LoVo (cell line): ENCODE measurements at places on chromosomes 4 and X.

- no peak for DNase-seq
These were observed 300.4 kb downstream of the LDB2 start for GRCh38 chr4:16597845-16598596.

DNA sequence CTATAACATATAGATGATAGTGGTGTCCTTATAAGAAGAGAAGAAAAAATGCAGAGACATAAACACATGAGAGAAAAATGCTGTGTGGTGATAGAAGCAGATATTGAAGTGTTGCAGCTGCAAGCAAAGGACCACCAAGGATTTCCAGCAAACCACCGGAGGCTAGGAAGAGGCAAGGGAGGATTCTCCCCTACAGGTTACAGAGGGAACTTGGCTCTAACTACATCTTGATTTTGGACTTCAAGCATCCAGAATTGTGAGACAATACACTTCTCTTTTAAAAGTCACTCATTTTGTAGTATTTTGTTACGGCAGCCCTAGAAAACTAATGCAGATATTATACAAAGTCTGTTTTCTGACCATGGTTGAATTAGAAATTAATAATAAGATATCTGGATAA, 30.4 kb upstream of the CHRDL1 start:
- no peak for DNase-seq

GRCh38 chr4:173486714-173487392, 43.2 kb downstream of the HAND2 start:
- no peak for DNase-seq

DNA sequence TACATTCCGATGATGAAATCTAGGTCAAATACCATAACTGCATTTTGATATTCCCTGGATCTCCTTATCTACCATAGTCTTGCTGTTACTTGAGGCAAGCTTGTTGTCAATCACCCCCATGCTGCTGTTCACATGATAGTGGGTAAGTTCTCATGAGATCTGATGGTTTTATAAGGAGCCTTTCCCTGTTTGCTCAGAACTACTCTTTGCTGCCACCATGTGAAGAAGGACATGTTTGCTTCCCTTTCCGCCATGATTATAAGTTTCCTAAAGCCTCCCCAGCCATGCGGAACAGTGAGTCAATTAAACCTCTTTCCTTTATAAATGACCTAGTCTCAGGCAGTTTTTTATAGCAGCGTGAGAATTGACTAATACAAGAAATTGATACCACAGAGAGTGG, 432.0 kb downstream of the GLUD2 start:
- no peak for DNase-seq

DNA sequence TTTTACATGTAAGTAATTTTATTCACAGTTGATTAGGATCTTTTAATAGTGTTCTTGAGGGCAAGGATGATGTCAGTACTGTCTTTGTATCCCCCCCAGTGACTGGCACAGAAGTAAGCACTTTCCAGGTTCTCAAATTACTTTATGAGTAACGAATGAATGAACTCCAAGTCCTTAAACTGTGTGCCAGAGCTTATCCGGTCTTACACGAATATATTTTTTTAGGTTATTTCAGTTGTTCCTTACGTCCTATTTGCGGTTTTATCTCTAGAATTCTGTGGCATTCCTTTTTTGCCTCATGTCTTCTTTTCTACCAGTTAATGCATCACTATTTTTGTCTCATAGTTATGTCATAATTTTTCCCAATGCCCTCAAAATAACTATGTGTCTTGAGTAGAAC, 106.9 kb upstream of the MID1IP1 start:
- no peak for DNase-seq

GRCh38 chrX:38627683-38628082, 66.3 kb downstream of the TSPAN7 start:
- no peak for DNase-seq

GRCh38 chr4:175065228-175065627, 147.1 kb downstream of the ADAM29 start:
- DNase-seq, result no peak

DNA sequence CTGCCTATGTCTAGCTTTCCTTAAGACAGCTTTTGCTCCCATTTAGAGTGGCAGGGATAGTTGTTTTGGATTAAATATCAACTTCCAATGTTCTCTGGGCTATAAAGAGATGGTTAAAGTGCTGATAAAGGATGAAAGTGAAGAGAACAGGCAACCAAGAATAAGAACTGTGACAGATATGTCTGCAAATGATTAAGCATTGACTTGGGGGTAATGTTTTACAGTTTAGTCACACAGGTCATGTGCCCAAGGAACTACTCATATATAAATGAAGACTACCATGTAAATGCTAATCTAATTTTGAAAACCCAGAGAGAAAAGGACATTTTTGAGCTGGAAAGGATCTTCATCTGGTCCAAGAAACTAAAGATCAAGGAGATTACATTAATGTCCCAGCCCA, 42.1 kb downstream of the RBMX2 start:
- no peak for DNase-seq

GRCh38 chrX:56268888-56269287, 36.7 kb downstream of the KLF8 start:
- DNase-seq, result no peak

DNA sequence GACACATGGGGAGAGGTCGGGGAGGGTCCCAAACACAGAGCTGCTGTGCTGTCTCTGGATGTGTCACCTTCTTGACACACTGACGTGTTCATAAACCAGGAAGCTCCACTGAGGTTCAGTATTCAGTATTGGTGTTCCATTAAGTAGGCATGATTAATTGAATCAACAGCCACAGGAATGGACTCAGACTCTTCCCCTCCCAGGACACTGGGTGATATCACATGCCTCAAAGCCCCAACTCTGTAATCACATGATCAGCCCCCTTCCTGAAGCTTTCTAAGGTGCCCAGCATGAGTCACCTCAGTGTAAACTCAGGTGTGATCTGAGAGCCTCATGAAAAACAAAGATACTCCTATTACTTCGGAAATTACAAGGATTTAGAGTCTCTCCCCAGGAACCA, 21.1 kb upstream of the HNRNPD start:
- peak; percentile 69 for DNase-seq

DNA sequence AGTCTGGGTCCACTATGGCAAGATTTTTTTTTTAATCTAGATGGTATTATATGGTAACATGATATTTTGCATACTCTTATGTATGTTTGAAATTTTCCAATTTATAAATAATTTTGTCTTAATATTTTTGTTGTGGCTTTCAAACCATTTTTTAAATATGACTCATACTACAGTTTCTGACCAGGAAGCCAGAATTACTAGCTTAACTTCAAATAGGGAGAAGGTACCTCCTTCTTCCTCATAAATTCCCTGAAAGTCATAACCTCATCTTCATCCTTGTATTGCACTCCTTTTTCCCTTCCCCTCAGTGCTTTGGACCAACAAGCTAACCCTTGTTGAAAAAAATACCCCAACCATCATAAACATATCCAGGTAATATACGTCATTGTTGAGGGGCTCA, 21.6 kb downstream of the ARAP2 start:
- no peak for DNase-seq

DNA sequence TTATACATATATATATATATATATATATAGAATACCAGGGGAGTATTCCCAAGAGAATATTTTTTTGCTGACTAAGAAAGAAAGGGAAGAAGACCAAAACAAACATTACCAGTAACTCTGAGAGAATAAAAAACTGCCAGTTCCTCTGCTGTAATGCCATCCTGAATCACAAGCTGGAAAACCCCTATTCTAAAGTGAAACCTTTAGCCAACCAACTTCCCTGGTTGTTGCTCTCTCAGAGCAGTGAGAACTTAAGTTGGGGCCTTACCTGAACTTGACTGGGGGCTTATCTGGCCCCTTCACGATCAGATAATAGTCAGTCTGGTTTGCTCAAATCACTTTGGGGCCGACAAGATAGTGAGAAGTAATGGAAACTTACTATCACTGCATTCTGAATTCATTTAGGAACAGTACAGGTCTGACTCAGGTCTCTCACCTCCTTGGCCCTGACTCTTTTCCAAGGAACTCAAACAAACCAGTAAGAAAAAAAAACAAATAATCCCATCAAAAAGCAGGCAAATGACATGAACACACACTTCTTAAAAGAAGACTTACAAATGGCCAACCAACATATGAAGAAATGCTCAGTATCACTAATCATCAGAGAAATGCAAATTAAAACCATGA, 62.5 kb downstream of the CD40LG start:
- no peak for DNase-seq

- no peak for DNase-seq
These were observed 7.3 kb downstream of the TSR2 start for GRCh38 chrX:54447461-54447860.

- DNase-seq, result no peak
These were observed 33.3 kb downstream of the BBS12 start for GRCh38 chr4:122765692-122766352.

GRCh38 chrX:26783512-26784225, 567.7 kb downstream of the MAGEB5 start:
- DNase-seq, result peak; percentile 0

DNA sequence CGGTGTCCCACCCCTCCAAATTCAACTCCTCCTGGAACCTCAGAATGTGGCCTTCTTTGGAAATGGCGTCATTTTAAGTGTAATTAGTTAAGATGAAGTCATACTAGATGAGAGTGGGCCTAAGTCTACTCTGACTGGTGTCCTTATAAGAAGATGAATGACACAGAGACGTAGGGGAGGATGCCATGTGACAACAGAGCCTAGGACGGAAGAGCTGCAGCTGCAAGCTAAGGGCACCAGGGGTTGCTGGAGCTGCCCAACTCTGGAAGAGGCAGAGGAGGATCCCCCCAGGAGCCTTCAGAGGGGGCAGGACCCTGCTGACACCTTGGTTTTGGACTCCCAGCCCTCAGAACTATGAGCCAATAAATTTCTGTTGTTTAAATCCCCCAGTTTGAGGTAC, 115.1 kb downstream of the STK32B start:
- no peak for DNase-seq

DNA sequence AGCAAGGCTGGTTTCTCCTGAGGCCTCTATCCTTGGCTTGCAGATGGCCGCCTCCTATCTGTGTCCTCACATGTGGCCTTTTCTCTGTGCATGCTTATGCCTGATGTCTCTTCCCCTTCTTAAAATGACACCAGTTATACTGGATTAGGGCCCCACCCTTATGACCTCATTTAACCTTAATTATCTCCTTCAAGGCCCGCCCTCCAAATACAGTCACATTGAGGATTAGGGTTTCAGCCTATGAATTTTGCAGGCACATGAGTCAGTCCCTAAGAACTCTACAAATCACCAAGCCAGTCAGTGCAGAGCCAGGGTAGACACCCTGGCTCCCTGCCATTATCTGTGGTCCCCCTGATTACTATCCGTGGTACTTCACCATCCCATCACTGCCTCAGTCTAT, 51.6 kb downstream of the MAML3 start:
- DNase-seq, result peak; percentile 49

- DNase-seq, result no peak
These were observed 4.0 kb downstream of the HERC6 start for GRCh38 chr4:88382621-88383020.

GRCh38 chr4:168059251-168059650, 33.1 kb upstream of the ANXA10 start:
- no peak for DNase-seq

GRCh38 chr4:126446917-126447316, 1132.2 kb downstream of the FAT4 start:
- no peak for DNase-seq

- DNase-seq, result no peak
These were observed 141.5 kb downstream of the GLRA2 start for GRCh38 chrX:14670819-14671218.

DNA sequence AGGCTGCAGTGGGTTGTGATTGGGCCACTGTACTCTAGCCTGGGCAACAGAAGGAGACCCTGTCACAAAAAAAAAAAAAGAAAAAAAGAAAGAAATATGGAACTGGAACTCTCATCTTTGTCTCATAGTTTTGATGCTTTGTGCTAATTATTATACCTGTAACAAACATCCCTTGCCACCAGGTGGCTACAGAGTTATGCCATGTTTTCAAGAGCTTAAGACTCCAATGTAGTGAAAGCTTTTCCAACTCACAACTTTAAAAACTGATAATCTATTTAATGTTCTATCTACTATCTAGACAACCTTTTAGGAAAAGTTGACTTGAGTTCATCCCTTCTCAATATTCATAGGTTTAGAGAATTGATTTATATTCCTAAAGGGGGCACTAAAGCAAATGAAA, 42.4 kb downstream of the HTR2C start:
- no peak for DNase-seq

DNA sequence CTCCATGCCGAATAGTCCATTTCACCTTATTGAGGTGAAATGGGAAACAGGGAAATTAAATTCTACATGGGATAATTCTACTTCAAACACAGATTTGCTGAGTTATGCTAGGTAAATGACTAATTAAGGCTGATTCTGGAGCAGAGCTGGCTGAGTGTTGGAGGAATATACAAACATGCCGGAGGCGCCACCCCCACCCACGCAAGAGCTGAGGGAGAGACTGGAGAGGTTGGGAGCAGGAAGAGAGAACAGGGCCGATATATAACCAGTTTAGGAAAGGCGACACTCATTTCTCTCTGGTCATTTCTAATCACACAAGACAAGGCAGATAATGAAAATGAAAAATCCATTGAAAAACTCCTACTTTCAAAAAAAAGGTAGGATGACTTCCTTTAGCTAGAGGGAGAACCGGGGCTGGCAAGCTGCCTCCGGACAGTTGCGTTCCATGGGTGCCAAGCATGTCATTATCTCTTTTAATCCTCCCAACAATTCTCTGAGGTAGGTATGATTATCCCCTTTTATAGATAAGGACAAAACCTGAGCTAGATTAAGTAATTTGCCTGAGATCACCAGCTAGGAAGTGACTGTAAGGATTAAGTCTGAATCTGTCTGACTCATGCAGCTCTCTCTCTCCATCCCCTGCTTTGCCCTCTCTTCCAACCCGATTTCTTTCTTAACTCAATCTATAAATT, 27.6 kb upstream of the CFAP299 start:
- DNase-seq, result no peak

DNA sequence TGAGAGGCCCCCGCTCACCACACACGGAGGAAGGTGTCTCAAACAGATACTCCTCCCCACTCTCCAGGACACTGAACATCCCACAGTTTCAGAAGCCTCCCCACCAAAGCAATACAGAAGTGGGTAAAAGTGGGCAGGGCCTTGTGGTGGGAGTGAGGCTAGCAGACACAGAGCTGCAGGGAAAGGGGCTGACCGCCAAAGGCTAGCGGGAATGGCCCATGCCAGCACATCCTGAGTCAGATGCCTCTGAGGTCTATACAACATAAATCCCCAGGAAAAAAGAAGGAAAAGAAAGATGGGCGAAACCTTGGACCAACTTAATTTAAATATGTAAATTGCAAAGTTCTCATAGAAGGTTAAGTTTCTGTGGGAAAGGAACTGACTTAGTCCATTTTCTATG, 21.9 kb upstream of the ARHGAP10 start:
- no peak for DNase-seq

GRCh38 chr4:93791570-93792195, 36.9 kb upstream of the ATOH1 start:
- peak; percentile 66 for DNase-seq

DNA sequence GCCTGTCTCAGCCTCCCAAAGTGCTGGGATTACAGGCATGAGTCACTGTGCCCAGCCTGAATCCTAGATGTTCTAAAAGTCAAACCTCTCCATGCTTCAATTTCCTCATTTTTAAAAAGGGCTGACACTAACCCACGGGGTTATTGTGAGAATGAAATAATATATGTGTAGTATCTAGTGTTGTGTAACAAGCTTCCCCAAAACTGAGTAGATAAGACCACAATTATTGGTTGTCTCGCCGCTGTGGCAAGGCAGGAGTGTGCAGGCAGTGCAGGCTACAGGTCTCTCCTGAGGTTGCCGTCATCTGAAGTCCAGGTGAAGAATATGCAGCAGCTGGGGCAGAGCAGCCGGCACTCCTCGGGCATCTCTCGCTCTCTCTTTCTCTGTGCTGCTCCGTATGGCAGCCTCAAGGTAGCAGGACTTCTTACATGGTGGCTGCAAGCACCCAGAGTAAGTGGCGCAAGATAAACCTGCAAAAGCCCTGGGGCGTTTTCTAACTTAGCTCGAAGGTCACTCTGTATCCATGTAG, 30.9 kb downstream of the RAB33B start:
- DNase-seq, result peak; percentile 11
